ENCODE measurements at places on chromosomes 4 and X. TPM values are rescaled to one million over a fixed set of nuclear protein-coding genes. Genes with fewer than 3 reads are reported as not detected.

SPANXN4 gene
- not detected for polyA plus RNA-seq

SCD5 gene
- 26.0 TPM for polyA plus RNA-seq

DCAF12L2 gene
- polyA plus RNA-seq = 4.5 TPM

CENPI gene
- polyA plus RNA-seq = 1.1 TPM

TEX13D gene
- not detected for polyA plus RNA-seq

AWAT2 gene
- not detected for polyA plus RNA-seq

BRS3 gene
- 0.10 TPM for polyA plus RNA-seq

UGT2B17 gene
- not detected for polyA plus RNA-seq

MAGEC1 gene
- polyA plus RNA-seq = not detected

SERTM2 gene
- polyA plus RNA-seq = 0.16 TPM

GRCh38 chr4:159023741-159024140 is 79.1 kb upstream of the RAPGEF2 start:
- DNase-seq = no peak

DNA sequence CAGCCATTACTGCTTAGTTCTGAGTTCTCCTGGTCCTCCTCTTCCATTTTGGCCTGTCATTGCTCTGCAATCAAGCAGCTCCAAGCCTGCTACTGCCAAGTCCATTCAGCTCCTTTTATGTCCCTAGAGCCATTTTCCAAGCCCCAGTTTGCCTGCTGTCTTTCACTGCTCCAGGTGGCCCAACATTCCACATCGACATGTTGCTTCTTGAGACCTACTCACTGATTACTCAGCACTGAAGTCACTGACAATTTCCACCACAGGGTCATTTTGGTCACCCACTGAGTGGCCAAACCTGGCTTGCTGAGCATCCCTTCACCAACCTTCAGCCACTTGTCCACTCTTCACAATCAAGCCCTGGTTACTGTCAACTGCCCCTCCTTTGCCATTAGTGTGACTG is 27.2 kb downstream of the LRIT3 start:
- DNase-seq = no peak

DNA sequence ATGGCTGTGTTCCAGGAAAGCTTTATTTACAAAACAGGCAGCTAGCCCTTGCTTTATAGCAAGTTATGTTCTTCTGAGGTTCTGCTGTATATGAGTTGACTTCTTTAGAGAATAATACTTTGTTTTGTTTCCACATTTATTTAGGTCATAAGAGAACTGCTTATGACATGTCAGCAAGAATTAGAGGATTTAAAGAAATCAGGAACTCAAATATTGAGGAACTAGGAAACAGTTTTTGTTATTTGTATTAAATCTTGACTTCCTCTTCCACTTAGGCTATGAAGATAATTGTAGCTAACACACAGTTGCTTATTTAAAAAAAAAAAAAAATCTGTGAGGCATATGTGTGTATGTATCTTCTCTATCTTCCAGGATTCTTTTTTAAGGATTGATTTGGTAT is 14.3 kb downstream of the ZRSR2 start:
- no peak for DNase-seq

GRCh38 chr4:155546451-155546850 is 120.2 kb upstream of the GUCY1A1 start:
- no peak for DNase-seq

- DNase-seq = no peak
Measured at GRCh38 chr4:76316131-76316530, 9.6 kb downstream of the STBD1 start.

GRCh38 chrX:129525162-129525561 is 1.9 kb upstream of the SMARCA1 start:
- DNase-seq = no peak

GRCh38 chr4:6257247-6258025 is 12.2 kb upstream of the WFS1 start:
- no peak for DNase-seq

DNA sequence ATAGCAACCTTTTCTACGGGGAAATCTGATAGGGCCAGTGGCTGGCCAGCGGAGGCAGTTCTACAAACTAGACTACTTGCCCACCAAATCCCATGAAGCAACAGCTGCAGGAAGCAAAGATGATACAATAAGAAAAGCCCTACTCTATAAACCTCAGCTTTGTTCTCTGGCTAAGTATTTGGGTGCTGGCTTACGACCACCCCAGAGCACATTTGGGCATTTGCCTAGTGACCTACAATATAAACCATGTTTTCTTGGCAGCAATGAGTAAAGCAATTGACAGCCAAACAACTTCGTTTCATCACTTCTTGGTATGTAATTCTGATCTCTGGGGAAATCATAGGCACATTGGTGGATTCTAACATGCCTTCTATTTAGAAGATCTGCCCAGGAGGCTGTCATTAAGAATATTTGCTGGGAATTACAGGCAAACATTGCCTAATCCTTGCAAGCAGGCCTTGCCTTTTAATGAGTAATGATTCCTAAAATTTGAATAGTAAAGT is 7.5 kb upstream of the LHFPL1 start:
- DNase-seq = no peak

DNA sequence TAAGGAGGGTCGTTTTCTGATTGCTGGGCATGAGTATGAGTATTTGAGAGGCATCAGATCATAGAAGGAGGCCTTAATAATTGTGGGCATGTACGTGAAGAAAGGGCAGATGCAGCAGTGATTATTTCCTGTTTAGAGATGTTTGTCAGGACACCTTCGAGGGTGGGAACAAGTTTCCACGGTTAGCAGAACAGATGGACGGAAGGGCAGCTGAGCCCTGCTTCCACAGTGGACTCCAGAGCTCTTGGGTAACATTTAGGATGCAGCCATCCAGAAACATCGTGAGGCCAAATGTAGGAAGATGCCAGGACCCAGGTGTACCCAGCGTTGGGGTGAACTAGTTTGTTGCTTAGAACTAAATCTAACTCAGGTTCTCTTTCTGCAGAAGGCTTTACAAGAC is 231.3 kb upstream of the FAT1 start:
- no peak for DNase-seq

- no peak for DNase-seq
Measured at GRCh38 chr4:189235599-189235998, 705.1 kb upstream of the FRG1 start.

GRCh38 chrX:323721-324628 is 5.4 kb upstream of the GTPBP6 start:
- DNase-seq = no peak

GRCh38 chr4:55184600-55185523 is 59.5 kb upstream of the KDR start:
- peak; percentile 15 for DNase-seq

DNA sequence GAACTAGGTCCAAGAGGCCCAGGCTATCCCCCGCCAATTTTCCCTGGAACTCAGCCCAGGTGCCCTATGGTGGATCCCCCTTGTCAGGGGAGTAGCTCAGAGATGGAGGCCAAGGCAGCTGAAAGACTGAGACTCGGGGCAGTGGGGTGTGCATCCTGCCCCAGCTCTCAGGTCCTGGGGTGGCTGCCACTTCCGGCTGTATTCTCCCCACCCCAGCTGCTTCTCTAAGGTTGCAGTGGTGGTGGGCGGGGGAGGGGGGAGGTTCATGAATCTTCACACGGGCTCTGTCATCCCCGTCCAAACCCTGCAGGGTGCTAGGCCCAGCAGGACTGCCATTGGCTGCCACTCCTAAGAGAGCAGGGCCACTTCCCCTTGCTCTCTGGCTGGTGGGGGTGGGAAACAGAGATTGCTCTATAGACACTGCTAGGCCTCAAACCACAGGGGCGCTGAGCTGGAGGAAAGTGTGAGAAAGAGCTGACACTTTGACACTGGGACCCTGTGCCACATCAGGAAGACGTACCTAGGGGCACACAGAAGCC is 1.5 kb downstream of the SASH3 start:
- DNase-seq = no peak

GRCh38 chr4:154626793-154627484 is 14.5 kb upstream of the FGG start:
- no peak for DNase-seq

GRCh38 chrX:131571348-131571747 is 27.5 kb downstream of the OR13H1 start:
- no peak for DNase-seq

DNA sequence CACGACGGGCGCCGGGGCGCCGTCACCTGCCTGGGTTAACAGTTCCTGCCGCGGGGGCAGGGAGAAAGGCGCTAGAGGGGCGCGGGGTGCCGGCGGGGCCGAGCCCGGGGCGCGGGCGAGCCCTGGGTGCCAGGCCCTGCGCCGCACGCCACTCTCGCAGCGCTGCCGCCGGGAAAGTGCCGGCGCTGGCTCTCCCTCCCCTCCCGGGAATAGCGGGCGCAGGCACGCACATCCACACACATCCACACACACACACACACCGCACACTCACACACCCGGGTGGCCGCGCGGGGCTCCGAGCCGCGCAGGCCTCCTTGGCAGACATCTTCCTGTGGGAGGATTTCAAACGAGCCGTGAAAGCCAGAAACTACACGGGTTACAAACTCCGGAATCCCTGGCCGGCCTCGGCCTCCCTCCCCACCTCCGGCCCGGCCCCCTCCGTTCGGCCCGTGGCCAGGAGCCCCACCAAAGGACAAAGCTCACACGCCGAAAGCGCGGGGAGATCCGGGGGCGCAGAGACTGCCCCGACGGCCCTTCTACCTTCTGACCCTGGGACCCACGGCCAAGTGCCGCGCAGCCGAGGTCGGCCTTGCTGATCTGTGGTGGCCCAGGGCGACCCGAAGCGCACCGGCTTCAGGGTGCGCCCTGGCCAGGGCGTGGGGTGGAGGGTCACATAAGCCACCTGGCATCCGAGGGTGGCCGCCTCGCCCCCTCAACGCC is 92.3 kb downstream of the BCOR start:
- no peak for DNase-seq

DNA sequence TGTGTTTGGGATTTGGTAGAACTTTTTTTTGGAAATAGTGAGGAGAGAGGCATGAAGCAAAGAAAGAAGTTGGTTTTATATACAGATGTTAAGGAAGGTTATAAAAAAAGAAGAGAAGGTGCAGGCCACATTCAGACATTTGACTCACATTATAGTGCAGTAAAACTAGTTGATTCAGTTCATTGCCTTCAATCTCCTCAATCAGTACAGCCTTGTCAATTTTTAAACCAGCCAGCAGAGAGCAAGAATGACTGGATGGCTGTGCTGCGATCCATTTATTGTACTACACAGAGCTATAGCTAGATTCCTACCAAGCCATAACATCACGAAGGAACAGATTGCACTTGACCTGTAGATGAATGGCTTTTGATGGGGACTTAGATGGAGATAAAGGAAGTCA is 79.7 kb upstream of the LSM6 start:
- DNase-seq = no peak

GRCh38 chrX:54430519-54430918 is 9.7 kb upstream of the TSR2 start:
- no peak for DNase-seq

- peak; percentile 71 for DNase-seq
Measured at GRCh38 chr4:128288689-128289106, 1.1 kb upstream of the PGRMC2 start.

GRCh38 chrX:17967888-17968287 is 106.8 kb upstream of the RAI2 start:
- no peak for DNase-seq

DNA sequence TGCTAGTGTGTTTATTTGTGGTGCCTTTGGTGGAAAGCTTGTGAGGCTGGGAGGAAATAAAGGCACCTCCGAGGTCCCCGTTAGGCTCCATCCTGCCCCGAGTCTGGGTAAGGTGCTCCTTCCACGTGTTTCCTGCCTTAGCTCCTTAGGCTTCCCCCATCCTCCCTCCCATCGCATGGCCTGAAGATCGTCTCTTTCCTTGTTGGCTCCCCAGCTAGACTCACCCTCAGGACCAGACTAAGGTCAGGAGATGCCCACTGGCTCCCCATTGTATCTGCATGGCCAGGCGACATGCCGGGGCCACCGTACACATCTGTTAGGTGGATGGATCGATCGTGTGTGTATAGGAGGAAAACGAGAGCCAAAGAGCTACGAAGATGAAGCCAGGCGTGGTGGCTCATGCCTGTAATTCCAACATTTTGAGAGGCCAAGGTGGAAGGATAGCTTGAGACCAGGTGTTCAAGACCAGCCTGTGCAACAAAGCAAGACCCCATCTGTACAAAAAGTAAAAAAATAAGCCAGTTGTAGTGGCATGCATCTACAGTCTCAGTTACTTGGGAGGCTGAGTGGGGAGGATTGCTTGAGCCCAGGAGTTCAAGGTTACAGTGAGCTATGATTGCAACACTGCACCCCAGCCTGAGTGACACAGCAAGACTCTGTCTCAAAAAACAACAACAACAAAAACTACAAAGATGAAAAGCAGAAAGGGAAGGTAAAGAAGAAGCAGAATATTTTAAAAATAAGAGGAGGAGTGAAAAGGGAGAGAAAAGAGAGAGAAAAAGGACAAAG is 53.7 kb downstream of the SEPSECS start:
- no peak for DNase-seq

- DNase-seq = no peak
Measured at GRCh38 chr4:69546134-69546765, 50.5 kb upstream of the UGT2B4 start.

DNA sequence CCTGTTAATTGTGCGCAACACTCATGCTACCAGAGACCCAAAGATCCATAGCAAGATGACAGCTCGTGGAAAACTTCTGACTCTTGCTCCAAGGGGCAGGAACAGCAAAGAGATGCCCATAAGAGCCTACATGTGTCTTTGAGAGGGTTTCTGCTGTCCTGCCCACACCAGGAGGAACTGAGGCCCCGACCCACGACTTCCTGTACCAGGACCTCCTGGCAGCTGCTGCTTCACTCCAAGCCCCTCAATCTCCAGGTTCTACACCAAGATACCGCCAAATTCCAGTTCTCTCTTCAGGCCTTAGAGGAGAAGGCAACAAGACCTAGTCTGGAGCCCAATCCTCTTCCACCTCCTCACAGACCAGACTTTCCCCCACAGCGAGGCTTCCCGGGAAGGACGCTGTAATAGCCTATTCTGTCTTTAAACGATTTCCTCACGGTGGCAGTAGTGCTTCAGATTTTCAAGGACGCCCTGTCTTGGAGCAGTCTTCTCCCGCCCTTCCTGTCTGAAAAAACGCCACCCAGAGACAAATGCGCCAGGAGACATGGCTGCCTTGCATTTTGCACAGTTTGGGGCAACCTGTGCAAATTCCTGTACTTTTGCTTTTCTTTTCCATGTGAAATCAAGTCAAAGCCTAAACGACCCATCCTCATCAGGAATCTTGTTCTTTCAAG is 230.2 kb upstream of the STK26 start:
- DNase-seq = no peak

DNA sequence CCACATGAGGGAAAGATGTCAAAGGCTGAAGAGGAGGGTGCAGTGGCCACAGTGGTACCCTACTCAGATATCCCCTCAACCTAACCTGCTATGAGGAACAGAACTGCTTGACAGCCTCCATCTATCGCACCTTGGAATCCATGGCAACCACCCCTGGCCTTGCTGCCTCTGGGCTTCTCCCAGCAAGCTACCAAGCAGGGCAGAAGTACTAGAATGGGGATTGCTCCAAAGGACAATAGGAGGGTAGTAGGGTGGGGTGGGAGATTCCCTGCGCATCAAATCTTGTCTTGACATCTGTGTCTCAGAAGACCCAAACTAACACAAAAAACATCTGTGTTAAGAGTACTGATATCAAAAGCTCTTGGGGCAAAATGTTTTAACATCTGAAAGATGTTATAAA is 118.2 kb downstream of the FBXW7 start:
- DNase-seq = no peak
